LHCN-M2 (cell line): ENCODE measurements at places on chromosomes 12 and 14.
A peak's percentile ranks its signal among the peaks of the same experiment; 100 is the strongest.

DNA sequence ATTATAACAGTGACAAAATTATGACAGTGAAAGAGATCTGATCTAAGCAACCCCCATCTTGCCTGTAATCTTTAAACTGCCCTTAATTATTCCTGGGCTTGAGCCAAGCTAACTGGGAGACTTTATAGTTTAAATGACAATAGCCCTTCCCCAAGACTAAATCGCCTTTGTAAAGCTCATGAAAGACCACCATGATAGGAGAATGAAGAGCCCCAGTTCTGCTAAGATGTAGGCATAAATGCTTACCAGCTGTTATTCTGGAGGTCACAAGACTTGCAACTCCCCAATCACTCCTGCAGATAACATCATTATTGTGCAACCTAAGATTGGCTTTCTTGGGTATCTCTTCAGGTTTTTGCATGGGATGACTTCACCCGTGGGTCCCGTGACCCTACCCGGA is 599.7 kb downstream of the KCNH5 start:
- no peak for DNase-seq

- DNase-seq: no peak
Observed at GRCh38 chr14:50607181-50607580, 47.2 kb downstream of the ATL1 start.

GRCh38 chr12:45668641-45669040 is 60.9 kb upstream of the ARID2 start:
- no peak for DNase-seq

DNA sequence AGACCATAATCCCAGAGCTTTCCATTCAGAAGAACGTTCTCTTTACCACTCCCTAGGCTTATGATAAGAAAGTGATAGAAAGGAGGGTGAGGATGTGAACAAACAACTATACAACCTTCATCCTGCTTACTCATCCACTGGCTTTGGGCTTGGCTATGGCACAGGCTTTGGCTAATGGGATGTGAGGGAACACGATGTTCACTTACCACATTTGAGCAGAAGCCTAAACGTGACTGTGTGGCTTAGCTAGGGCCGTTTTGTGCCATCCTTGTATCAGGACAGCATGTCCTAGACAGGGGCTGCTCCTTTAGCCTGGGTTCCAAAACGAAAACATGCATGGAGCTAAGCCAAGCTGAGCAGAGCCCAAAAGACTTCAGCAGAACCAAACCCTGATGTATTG is 118.6 kb upstream of the CCDC175 start:
- peak; percentile 96 for DNase-seq

DNA sequence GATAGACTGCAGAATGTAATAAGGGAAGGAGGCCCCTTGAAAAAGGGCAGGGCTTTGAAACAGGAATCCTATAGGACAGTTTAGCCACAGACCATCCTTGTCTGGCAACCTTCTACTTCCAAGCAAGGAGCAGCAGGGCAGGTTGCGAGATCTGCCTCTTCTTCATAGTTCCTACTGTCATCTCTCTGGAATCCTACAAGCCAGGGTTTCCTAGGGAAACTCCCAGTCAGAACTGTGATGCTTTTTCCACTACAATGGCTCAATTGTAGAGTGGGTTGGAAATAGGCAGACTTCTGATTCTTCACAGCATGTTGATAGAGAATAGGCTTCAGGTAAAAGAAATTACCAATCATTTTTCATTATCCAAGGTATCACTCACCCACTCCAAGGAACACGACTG is 186.3 kb downstream of the DACT1 start:
- no peak for DNase-seq

DNA sequence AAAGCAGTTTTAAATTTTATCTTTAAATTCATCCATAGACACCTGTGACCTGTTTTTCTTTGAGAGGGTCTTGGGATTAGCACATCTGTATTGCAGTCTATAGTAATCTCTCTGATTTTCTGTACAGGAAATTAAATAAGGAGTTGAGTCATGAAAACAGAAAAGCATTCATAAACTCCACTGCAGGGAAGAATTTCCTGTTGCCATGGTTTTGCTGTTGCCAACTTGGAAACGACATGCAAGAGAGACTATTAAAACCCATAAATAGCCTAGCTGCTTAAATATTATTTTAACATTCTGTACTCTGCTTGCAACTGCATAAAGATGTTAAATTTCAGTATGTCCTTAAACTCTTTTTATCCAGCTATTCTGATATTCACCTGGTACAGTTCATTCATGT is 281.0 kb upstream of the RGS6 start:
- peak; percentile 89 for DNase-seq

GRCh38 chr12:105992849-105993740 is 145.7 kb downstream of the NUAK1 start:
- DNase-seq: no peak

- no peak for DNase-seq
Observed at GRCh38 chr14:26206640-26207039, 391.2 kb downstream of the NOVA1 start.

DNA sequence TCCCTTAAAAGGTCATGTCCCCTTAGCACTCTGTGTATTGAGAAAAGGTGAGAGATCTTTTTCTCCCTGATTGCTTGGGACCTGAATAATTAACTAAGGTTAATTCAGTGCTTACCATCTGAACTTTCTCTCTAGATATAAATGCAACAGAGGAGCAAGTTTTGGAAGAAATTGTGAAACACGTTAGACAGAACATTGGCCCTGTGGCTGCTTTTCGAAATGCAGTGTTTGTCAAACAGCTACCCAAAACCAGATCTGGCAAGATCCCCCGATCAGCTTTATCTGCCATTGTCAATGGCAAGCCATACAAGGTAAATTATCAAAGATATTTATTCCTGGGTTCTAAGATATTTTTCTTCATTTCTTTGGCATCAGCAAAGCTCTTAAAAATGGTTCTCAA is 175.5 kb downstream of the ACSS3 start:
- DNase-seq: no peak

DNA sequence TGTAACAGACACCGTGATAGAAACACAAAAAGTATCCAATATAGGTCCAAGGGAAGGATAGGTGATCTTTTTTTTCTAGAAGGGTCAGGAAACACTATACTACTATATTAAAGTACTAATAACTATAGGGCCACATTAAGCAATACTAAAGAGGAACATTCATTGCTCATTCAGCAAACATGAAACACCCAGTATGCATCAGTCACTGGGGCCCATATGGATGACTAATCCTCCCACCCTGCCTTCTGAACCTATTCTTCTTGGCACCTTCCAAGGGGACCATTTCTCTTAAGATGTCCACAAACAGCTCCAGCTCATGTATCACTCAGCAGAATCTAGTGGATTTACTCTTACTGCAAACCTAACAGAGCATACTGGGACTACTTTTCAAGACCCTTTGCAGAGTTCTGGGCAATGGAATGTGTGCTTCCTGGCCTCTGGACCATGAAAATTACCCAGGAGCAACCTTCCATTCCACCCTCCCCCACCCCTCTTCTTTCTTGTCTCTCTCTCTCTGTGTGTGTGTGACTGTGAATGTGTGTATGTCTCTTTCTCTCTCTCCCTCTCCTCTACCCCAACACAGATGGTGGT is 187.9 kb downstream of the EPS8 start:
- peak; percentile 40 for DNase-seq

DNA sequence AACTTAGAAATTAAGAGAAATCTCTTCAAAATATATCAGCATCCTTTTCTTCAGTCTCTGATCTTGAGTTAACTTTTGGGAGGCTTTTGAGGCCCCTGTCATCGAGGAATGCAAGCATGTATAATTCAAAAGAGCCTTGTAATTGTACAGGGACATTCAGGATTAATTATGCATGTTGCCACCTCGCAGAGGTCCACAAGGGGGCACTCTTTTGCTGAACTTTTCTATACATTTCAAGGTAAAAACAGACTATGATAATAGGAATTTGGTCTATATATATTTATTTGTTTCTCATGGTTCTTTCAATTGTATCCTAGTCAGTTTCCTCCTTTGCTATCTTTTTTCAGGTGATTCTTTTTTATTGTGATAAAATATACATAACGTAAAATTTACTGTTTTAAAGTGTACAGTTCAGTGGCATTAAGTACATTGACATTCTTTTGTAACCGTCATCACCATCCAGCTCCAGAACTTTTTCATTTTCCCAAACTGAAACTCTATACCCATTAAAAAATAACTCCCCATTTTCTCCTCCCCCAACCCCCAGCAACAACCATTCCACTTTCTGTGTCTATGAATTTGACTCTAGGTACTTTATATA is 47.0 kb upstream of the SLC2A13 start:
- DNase-seq: peak; percentile 28

- no peak for DNase-seq
Observed at GRCh38 chr12:128940974-128941373, 87.7 kb downstream of the GLT1D1 start.

GRCh38 chr14:22884076-22884737 is 1.2 kb downstream of the REM2 start:
- no peak for DNase-seq

DNA sequence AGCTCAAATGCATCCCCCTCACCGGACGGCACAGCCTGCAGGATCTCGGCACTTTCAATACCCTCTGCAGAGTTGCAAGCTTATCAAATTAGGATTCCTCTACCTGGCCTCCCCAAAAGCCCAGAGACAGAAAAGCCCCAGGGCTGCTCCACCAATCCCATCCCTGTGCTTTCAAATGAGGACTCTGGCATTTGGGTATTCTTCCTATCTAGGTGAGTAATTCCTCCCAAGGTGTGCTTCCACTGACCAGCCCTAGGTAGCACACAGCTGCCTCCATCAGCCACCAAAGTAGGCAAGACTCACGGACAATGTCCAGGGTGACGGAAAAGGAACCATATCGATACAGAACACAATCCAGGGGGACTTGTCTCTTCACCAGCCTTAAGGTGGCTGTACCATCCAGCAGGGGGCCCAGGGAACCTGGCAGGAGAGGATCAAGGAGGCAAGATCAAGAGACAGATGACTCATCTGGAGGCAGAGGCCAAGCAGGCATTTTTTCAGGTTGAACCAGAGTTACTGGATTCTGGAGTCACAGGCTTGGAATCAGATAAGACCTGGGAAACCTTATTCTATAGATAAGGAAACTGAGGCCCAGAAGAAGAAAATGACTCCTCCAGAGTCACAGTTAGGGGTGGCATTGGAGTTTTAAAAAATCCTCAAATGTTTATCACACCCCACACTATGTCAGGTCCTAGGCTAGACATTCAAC is 9.9 kb downstream of the PMEL start:
- peak; percentile 52 for DNase-seq

GRCh38 chr14:100813291-100813690 is 12.6 kb upstream of the MEG3 start:
- DNase-seq: no peak

DNA sequence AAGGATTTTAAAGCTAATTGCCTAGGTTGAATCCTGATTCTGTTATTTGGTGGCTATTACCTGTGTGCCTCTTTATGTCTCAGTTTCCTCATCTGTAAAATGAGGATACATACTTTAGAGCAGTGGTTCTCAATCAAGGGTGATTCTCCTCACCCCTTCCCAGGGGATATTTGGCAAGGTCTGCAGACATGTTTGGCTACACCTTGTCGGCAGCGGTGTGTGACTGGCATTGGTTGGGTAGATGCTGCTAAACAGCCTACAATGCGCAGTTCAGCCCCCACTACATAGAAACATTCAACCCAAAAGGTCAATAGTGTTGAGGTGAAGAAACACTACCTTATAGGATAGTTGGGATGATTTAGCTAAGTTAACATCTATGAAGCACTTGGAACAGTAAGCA is 23.4 kb downstream of the LDHB start:
- no peak for DNase-seq

DNA sequence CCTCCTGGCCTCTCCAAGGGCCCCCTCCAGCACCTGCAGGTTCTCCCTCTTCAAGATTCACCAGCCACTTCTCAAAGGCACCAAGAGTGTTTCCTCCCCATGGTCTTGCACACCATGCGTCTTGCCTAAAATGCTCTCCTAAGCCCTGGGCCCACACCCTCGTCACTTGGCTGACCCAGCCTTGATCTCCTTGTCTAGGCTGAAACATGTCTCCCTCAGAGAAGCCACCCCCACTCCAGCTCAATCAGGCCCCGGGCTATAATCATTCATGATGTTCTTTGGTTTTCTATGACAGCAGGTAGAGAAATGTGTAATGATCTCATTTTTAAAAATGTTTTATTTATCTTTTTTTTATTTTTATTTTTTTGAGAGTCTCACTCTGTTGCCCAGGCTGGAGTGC is 88.1 kb downstream of the EFCAB11 start:
- no peak for DNase-seq

DNA sequence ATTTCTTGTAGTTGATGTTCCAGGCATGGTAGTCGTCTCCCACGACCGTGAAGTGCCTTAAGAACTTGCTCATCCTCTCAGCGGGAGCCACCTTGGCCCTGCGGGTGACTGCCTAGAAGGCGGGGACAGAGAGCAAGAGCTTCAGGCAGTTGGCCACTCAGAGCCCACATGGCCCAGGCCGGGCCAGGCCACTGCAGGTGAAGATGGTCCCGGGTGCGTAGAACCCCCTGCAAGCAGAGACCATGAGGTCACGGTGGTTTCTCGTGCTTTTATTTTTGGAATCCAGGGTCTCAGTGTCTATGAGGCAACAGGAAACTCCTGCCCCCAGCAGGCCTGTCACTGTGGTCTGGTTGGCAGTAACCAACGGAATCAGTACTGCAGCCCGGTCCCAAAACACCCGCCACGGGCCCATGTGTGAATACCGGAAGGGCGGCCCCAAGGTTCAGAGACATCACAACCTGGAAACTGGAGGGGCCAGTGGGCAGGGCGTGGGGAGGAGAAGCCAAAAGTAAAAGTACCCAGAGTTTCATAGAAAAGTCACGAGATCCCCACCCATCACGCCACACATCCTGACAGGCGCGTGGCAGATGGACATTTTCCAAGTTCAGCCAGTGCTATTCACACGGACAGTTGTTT is 27.5 kb downstream of the HVCN1 start:
- no peak for DNase-seq
